ENCODE measurements at places on chromosomes 6 and 20.

DNA sequence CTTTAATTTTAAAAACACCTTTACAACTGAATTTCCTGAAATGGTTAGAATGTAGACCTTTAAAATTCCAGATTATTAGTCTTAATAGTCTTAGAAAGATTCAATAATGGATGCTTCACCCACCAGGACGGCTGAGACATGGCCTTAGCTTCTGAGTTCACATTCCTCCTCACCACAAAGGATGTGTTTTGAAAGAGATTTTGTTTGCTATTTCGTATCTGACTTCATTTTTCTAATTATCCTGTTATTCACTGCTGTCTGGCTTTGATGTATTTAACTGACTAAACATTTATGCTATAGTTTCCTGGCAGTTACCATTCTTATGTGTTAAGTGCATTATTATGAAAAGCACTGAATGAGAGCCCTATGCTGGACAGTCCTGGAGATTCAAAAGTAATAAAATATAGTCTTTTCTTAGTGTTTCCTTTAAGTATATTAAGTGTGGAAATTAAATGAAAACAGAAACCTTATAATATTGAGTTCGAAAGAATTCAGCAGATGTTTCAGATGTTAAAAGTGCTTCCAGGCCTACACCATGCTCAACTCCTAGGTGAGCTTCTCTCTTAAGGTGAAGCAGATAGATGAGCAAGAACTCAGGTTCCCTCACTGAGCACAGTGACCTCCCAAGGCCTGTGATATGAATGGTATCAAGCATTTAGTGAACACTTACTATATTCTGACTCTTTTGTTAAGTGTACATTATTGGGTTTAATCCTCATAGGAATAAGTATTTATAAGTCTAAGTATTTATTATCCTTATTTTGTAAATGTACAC is 40.3 kb downstream of the MAP3K4 start:
- no peak for DNase-seq

DNA sequence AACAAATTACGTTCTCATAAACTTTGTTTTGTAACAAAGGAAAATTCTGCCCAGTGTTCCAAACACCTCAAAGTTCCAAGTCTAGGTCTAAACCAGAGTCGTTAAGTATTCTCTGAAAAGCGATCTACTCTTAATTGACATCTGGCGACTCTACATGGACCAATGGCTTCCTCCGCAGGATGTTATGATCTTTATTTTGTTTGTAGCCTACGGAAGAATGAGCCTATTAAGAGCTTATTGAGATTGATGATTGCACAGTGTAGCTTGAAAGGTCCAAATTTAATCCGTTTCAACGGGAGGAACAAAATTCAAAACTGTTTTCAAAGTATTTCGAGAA is 61.1 kb downstream of the FAM217A start:
- peak; percentile 42 for DNase-seq

DNA sequence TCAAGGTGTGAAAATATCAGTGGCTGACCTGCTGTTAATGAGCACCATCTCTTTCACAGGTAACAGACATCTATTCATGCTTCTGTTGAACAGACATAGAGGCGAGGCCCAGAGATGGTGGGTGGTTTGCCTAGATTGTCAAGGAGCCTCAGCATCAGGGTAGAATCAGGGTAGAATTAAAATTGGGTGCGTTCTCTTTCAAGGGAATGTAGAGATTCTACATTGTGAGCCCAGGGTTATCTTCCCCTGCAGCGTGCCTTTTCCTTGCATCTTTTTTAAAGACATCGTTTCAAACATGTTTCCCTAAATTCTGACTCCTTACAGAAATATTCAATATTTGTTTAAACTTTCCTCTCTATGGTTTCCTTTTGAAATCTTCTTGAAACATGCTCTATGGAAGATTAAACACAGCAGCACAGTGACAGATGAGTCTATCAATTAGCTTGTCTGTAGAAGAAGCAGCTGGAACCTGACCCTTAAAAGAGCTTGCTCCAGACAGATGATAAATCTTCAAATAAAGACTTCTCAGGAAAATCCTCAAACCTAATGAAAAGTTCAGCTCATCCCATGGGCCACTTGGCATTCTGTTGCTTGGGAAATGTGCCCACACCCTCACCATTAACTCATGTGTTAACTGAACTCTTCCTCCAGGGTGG is 119.8 kb downstream of the IPCEF1 start:
- no peak for DNase-seq

DNA sequence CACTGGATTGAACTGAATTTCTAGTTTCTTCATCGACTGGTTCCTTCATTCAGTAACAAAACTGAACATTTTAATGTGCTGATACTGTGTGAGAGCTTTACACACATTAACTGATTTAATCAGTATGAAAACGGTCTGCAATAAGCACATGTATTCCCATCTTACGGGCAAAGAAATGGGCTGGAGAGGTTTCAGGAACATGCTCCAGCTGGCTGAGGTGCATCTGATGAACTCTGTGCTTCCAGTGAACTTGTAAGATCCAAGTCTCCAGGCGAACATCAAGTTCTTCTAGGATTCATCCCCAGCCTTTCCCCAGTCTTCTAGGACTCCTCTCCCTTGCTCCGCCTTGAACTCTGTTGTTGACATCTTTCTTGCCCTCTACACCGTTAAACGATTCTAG is 220.7 kb upstream of the AGPAT4 start:
- DNase-seq: no peak

GRCh38 chr6:134173366-134173725 is 120.9 kb upstream of the SLC2A12 start:
- DNase-seq: no peak

GRCh38 chr6:12993283-12993898 is 276.8 kb downstream of the PHACTR1 start:
- no peak for DNase-seq

GRCh38 chr6:7467007-7467897 is 74.2 kb upstream of the DSP start:
- no peak for DNase-seq

DNA sequence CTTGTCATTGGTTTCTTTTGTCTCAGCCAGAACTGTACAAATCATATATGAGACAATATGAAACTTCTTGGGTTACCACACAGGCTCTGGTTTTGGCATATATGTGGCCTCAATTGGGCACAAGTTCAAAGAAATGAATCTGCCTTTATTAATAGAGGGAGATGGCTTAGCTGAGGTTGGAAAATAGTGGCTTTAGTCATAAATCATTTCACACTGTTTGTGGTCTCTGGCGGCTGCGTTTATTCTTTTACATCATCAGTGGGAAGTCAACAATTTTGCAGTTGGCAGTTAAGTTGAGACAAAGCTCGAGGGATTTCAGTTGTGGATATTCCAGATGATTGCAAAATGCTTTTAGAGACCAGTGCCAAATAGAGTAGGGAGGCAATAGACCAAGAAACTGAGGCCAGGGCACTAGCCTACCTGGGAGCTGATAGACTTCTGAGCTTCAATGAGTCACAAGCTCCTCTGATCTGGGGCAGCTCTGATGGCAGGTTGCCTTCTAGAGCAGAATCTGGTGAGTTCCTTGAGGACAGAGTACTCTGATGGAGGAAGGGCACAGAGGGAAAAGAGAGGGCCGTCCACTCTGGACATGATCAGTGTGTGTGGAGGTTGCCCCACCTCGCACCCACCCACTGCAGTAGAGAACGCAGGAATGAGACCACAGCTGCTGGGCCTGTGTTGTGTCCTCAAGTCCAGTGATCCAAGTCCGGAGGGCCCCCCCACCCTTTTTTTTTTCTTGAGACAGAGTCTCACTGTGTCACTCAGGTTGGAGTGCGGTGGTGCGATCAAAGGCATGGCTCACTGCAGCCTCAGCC is 73.5 kb downstream of the ARMC2 start:
- DNase-seq: no peak

DNA sequence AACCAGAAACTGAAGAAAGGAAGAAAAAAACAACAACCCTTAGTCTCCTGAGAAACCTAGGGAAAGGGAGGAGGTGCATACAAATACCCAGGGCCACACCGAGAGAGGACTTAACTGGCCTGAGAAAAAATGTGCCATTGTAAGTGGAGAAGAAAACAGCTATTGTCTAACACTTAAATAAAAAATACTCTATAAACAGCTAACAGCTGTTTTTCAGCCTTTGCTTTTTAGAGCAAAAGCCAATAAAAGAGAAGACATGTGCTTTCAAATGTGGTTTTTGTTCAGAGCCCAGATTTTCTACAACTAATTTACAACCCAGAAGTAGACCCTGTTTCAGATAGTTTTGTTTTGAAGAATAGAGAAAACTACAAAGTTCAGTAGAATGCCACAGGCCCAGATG is 56.0 kb upstream of the SLC22A16 start:
- no peak for DNase-seq

DNA sequence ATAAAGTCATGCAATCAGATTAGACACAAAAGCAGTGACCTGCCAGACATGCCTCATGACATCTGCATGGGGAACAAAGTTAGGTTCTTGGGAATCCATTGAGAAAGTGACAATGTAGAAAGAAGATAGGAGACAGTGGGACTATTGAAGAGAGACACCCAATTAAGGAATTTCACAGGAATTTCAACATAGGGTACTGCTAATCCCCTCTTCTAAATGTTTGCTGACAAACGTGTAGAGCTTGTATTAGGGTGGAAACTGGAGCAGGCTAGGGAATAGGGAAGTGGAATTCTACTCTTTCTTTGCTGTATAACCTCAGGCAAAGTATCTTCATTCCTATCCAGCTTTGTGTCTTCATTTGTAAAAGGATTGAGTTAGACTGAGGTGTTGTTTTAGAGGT is 409.4 kb upstream of the SASH1 start:
- no peak for DNase-seq

DNA sequence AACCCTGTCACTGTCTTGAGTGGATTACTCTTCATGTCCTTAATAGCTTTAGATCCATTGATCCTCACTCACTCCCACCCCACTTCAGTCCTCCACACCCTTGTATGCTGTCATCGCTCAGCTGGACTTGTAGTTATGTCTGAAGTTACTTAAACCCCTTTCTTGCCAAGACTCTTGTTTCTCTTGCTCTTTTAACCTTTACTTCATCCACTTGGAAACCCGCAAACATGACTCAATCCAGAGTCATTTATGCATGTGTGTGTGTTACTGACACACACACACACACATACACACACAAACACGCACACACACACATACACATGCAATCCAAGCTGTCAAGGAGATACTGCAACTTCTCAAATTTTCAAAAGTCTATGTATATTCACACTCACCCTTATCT is 341.8 kb downstream of the SYNE1 start:
- no peak for DNase-seq

Data from GM13976 (cell line).